ENCODE measurements at places on chromosomes 6 and 20.

DNA sequence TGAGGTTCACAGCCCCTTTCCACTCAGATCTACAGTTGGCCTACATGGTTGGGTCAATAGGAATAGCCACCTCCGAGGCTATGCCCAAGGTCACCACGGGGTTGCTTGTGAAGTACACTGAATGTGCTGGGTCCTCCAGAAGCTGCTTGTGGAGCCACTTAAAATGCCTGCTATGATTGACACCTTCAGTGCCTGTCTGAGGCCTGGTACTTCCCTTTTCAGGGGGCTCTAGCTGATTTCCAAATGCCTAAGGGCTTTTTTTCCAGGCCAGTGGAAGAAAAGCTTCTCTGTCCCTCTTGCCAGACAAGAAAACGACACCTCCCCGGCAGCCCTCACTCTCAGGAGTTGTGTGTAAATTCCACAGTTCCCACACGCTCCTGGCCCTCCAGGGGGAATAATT lies 6.3 kb upstream of the NXT1 start:
- DNase-seq = no peak

DNA sequence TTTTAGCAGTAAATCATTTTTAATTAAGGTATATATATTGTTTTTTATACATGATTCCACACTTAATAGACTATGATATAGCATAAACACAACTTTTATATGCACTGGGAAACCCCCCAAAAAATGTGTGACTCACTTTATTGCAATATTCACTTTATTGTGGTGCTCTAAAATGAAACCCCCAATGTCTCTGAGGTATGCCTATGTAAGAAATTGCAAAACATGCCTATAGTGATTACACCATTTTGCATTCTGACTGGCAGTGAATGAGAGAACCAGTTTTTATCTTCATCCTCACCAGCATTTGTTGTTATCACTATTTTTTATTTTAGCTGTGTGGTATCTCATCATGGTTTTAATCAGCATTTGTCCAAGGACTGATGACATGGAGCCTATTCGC lies 8.5 kb upstream of the CST11 start:
- DNase-seq = no peak

- DNase-seq = no peak
Measured at GRCh38 chr6:110971468-110971867, 10.4 kb upstream of the RPF2 start.

GRCh38 chr6:16568128-16568527 lies 193.1 kb downstream of the ATXN1 start:
- no peak for DNase-seq

DNA sequence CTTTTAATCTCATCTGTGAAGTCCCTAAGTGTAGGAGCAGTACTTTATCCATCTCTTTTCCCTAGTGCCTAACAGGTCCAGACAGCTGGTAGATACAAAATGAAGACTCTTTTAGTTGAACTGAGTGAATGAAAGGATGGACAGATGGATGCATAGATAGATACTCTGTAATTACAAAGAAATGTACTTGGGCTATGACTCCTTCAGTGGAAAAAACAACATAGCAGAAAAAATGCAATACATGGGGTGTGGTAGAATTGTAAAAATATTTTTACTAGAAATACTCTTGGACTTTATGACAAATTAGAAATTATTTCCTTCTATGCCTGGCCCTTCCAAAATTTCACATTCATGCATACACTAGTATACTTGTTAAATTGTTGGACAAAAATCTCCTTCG lies 29.3 kb downstream of the KCNQ5 start:
- DNase-seq = no peak

DNA sequence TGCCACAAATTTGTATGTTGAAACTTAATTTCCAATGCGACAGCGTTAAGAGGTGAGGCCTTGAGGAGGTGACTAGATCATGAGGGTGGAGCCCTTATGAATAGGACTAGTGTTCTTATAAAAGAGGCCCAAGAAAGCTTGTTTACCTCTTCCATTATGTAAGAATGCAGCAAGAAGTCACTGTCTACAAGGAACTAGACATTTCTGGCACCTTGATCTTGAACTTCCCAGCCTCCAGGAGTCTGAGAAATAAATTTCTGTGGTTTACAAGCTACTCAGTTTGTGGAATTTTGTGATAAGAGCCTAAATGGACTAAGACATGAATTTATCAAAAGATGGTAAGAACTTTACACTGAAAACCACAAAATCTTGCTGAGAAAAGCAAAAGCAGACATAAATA lies 173.6 kb upstream of the SGK1 start:
- no peak for DNase-seq

DNA sequence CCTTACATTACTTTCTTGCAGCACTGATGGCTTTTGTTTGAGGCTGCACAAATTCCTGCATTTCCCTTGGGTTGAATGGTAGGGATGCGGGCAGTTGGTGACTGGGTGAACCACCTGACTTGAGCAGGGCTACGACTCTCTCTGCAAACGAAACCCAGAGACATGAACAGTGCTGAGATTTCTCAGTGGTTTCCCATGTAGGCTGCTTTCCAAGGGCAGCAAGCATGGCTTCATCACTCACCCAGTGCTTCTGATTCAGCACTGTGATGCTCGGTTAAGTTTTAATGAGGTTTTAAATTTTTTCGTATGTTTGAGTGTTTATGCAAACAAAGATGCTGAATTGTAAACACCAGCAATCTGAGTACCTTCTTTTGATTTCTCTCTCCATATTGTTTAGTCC lies 127.2 kb downstream of the MTHFD1L start:
- DNase-seq = no peak

- DNase-seq = no peak
Measured at GRCh38 chr6:147734151-147734550, 225.7 kb downstream of the SAMD5 start.

- DNase-seq = no peak
Measured at GRCh38 chr20:45518282-45518681, 2.9 kb upstream of the SPINT3 start.

DNA sequence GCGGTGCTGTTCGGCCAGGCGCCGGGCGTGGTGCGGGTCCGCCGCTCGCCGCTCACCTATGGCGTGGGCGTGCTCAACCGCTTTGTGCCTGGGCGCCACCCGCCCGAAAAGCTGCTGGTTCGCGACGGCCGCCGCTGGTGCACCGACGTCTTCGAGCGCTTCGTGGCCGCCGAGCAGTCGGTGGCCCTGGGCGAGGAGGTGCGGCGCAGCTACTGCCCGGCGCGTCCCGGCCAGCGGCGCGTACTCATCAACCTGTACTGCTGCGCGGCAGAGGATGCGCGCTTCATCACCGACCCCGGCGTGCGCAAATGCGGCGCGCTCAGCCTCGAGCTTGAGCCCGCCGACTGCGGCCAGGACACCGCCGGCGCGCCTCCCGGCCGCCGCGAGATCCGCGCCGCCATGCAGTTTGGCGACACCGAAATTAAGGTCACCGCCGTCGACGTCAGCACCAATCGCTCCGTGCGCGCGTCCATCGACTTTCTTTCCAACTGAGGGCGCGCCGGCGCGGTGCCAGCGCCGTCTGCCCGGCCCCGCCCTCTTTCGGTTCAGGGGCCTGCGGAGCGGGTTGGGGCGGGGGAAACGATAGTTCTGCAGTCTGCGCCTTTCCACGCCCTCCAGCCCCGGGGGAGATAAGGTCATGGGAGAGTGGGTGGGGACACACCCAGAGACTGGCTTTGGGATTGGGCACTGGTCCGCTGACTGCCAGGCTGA lies 15.7 kb downstream of the ADISSP start:
- DNase-seq = no peak

GRCh38 chr6:109059571-109060021 lies 35.0 kb downstream of the SESN1 start:
- DNase-seq = no peak

- DNase-seq = no peak
Measured at GRCh38 chr20:3405696-3406358, 1.6 kb downstream of the DNAAF9 start.

- no peak for DNase-seq
Measured at GRCh38 chr20:18712882-18713281, 100.7 kb upstream of the SCP2D1 start.

DNA sequence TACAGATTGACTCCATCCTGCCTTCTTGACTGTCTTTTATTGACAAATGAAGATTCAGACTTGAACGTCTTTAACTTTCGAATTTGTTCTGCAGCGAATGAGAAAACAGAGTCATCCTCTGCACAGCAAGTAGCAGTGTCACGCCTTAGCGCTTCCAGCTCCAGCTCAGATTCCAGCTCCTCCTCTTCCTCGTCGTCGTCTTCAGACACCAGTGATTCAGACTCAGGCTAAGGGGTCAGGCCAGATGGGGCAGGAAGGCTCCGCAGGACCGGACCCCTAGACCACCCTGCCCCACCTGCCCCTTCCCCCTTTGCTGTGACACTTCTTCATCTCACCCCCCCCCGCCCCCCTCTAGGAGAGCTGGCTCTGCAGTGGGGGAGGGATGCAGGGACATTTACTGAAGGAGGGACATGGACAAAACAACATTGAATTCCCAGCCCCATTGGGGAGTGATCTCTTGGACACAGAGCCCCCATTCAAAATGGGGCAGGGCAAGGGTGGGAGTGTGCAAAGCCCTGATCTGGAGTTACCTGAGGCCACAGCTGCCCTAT lies 12.2 kb downstream of the BRD2 start:
- DNase-seq = no peak

DNA sequence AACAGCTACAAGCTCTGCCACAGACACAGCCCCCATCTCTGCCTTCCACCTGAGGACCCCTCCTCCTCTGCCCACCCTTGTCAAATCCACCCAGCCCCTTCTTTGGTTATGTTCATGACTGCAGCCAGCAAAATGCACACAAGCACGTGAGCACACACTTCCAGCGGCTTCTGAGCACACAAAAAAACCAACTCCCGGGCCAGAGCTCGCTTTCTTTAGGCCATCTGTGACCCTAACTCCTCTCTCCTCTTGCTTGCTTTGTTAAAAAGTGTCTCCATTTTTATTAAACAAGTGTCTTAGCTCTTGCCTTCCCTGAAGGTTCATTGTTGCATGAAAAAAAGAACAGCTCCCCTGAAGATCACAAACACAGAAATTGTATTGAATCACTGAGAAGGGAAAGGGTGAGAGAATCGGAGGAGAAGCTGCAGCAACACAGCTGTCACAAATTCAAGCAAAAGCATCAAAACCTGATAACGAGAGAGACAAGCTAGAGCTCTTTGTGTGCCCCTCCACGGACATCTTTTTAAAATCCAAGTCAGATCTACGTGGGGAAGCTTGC lies 142.1 kb downstream of the CD83 start:
- DNase-seq = no peak

DNA sequence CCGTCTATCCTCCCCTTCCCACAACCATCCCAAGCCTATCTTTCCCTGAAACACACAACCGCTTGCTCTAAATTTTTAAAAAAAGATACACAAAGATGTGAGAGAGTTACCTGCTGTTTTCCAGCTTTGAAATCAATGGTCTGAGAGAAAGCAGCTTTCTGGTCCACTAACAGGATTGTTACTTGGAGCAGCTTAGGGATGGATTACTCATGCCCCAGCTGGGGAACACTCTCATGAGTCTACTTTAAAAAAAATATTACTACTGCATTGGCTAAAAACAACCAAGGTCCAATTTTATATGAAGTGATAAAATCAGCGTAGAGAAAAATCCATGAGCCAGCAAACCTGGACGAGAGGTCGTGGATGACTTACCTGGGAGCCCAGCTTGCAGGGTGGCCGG lies 29.6 kb upstream of the FOXC1 start:
- DNase-seq = no peak

DNA sequence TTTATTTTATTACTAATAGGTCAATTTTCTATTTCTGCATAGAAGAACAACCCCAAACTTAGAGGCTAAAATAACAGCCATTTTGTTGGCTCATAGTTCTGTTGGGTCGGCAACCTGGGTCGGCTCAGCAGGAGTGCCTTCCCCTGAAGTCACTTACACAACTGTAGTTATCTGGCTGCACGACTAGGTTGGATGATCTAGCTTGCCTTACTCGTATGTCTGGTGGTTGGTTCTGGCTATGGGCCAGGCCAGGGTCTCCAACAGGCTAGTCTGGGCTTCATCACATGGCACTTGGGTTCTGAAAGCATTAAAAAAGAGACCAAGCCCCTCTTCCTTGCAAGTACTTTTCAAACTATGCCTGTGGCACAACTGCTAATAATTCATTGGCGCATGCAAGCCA lies 53.5 kb downstream of the STXBP5 start:
- no peak for DNase-seq

GRCh38 chr20:9214685-9215084 lies 145.8 kb downstream of the PLCB4 start:
- DNase-seq = no peak

DNA sequence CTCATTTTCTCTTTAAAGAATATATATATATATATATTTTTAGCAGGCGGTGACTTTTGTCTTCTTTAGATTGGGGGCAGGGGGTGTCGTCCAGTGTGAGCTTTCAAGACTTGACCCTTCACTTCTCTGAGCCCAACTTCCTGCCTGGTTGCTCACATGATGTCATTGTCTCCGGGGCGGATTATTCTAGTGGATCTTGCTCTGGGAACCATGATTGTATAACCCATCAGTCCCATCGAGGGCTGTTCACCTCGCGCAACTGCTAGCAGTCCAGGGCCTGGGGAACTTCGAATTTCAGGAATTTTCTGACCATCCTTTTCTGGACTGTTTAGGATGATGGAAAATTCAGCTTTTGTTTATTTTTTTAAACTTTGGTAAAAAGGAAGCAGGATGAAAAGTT lies 1.0 kb downstream of the IGF2R start:
- DNase-seq = no peak

DNA sequence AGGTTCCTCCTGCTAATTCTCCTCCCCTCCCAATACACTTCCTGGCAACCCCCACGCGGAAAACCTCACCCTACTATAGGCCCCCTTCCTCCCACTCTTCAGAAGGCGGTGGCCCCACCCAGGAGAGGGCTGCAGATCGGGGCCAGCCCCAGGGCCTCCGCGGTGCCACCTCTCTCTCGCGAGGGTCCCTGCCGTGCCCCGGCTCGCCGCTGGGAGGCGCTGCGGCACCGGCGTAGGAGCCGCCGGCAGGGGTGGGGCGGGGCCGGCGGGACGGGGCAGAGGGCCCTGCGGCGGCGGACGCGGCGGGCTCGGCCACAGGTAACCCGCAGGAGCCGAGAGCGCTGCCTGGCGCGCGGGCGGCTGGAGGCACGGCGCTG lies at the start of gene ANKRD6:
Gene ANKRD6 (plus strand): TSS at position 278 of the 377 bp plus-strand sequence. CDS start 133,825 bp downstream, outside the sequence.
- DNase-seq = no peak

- DNase-seq = no peak
Measured at GRCh38 chr20:50426866-50427718, 83.1 kb upstream of the PTPN1 start.

GRCh38 chr6:12962529-12962928 lies 246.0 kb downstream of the PHACTR1 start:
- no peak for DNase-seq

- DNase-seq = no peak
Measured at GRCh38 chr20:8855315-8855714, 213.6 kb upstream of the PLCB4 start.

DNA sequence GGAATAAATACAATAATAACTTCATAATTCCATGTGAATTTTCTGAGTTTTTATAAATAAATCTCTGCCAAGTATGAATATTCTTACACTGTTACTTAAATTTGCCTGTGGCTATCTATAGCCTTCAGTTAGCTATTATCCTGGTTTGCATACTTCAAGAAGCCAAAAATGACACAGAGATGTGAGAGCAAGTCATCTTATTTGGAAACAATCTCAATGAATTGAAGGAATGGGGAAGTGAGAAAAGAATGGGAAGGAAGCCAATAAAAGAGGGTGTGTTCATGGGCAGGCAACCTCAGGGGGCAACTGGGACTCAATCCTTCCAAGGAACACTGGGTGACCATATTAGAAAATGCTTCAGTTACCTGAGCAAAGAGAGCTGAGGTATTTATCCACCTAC lies 9.9 kb downstream of the HAO1 start:
- DNase-seq = no peak

Data from NCI-H1417 treated with DMSO at 0.1 percent for 48 hours (cell line).